ENCODE measurements at places on chromosomes 12 and 14.

DNA sequence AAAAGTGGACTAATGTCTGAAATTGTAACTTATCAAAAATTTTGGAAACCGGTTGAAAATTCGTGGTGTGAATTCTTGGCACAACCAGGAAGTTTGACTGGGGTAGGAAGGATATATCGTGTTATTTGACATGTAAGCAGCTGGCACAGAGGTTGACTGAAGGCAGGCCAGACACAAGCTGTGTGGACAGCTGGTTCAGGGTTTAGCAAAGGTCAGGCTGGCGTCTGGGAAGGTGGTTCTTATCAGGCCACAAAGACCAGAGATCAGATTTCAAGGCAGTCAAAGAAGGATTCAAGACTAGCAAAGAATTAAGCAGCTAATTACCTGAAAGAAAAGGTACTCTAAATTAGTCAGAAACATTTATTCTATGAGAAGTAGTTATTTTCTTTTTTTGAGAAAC lies 450.2 kb upstream of the MDGA2 start:
- DNase-seq = no peak

- DNase-seq = no peak
Measured at GRCh38 chr12:70110085-70110484, 133.1 kb upstream of the CNOT2 start.

DNA sequence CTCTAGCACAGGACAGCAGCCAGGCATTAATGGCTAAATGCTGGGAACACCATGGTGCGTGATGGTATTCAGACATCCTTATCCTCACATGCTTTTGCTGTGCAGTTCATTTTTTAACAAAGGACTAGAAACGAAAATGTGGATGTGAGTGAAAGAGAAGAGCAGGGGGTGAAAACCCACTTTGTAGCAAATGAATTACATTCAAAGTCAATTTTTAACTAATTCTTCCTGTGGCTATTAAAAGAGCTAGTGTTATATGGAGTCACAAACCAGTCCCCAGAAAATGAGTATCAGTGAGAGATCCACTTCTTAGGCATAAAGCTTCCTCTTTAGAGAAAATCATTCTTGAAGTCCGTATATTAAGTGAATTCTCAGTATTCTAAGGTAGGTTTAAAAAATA lies 592.0 kb upstream of the LMO3 start:
- DNase-seq = no peak

- DNase-seq = no peak
Measured at GRCh38 chr14:97331526-97331925, 534.3 kb downstream of the VRK1 start.

GRCh38 chr12:122099856-122100255 lies 21.3 kb downstream of the MLXIP start:
- no peak for DNase-seq
